ENCODE measurements at places on chromosomes 7 and 10.

GRCh38 chr7:138713191-138713590, 12.0 kb upstream of the SVOPL start:
- no peak for DNase-seq

DNA sequence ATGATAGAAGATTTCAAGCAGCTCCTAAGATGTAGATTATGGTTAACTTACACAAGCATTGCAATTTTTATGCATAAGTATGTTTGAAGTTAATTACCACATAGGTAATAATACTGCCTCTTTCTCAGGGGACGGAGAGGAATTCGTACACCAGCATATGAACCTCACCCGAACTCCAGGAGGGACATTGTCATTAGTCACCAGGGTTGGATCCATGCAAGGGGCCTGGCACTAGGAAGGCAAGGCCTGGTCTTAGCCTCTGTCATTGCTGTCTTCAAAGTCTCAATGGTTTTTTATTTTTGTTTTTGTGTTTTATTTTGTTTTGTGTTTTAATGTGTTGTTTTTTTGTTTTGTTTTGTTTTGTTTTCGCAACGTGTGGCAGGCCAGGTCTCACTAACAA, 145.6 kb upstream of the PPP2R2D start:
- DNase-seq, result no peak

DNA sequence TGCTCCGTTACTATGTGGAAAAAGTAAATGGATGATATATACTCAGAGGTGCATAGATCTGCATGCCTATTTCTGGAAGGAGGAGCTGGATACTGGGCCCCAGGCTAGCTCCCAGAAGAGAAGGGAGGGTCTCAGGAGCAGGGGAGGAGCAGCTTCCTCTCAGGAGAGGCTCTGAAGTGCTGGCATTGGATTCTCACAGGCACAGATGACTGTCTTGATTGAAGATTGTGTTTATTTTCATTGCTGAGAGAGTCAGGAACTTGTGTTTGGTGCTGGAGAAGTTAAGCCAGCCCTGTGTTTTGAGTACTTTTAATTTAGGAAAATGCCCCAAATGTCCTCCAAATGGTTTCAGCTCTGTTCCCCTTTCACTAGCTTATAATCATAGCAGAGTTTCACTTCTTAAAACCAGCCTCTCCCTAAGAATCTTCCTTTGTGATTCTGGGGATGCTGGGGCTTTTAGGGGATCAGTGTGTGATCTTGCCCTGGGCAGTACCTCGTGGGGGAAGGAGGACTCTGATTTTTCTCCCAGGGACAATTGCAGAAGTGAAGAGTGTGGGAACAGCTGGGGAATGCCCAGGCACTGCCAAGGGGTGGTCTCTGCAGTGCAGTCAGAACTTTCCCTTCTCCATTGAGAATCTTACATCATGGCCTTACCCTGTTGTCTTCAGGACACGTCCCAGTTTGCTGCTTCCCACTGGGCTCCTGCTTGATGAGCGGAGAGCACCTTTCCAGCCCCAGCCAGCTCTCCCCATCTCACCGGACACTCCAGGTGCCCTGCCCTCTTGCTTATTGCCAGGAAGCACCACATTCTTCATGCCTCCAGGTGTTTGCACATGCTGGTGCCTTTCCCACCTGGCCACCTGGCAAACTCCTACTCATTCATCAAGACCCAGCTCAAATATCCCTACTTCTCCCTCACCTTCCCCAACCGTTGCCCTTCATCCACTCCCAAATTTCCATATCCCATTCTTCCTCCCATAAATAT, 102.8 kb downstream of the ARHGAP22 start:
- no peak for DNase-seq

DNA sequence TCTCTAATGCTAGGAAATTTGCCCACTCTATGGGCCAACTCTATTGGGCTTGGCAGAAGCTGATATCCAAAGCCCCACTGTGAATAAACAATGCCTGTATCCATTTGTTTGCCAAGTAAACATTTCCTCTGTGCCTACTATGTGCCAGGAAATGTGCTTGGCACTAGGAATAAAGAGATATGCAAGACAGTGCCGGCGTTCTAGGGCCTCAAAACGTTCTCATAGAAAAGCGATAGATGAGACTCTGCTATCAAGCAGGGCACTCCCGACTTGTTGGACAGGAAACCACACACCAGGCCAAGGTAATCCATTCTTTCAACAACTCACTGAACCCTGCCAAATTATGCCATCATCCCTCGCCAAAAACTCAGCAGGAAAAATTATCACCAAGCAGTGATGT, 196.7 kb downstream of the IPMK start:
- no peak for DNase-seq

GRCh38 chr7:151060416-151061212, 1.2 kb downstream of the SLC4A2 start:
- DNase-seq, result peak; percentile 72

- no peak for DNase-seq
Measured at GRCh38 chr10:31508882-31509281, 189.9 kb downstream of the ZEB1 start.

DNA sequence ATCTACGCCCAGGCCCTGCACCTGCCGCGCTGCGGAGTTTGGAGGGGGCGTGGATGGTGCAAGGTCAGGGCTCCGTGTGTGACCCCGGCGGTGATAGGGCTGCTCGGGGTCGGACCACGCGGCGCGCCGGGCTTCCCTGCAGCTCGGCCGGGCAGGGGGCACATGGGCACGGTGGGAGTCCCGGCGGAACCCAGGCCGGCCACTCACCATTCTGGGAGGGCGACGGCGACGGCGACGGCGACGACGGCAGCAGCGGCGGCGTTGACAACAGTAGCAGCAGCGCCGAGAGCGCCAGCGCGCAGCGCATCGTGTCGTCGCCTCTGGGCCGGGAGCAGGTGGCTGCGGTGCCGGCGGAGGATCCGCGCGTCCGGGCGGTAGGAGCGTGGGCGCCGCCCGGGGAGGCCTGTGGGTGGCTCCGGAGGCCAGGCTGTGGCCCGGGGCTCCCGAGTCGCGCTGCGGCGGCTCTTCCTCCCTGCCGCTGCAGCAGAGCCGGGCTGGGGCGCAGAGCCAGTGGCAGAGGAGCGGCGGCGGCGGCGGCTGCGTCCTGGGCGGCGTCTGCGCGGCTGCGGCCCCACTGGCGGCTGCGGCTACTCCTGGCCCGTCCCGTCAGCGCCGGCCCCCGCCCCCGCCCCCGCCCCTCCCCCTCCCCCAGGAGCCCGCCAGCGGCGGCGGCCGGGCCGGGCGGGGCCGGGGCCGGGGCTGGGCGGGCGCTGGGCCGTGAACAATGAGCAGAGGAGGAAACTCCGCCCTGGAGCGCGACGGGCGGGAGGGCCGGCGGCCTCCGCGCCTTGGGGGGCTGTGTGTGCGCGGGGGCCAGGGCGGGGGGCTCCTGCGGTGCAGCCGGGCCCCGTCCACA, at the start of gene PODXL:
Gene PODXL, minus strand, starts transcription at position 576 of the 856 bp plus-strand sequence. Its CDS starts 269 bp downstream, at position 307.
- peak; percentile 95 for DNase-seq

DNA sequence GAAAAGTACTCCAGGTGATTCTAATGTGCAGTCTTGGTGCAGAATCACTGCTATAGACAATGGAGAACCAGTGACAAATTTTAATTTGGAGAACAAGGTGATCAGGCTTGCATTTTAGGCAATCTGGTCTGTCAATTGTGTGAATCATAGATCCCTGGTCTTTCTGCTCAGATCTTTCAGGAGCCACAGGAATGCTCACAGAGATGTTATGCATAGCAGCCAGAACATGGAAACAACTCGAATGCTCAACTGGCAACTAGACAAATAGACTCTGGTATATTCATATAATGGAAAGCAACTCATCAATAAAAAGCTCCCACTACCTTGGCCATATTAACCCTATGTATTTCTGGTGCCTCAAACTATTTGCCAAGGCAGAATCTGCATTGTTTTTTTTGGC, 209.1 kb downstream of the PHF14 start:
- no peak for DNase-seq

DNA sequence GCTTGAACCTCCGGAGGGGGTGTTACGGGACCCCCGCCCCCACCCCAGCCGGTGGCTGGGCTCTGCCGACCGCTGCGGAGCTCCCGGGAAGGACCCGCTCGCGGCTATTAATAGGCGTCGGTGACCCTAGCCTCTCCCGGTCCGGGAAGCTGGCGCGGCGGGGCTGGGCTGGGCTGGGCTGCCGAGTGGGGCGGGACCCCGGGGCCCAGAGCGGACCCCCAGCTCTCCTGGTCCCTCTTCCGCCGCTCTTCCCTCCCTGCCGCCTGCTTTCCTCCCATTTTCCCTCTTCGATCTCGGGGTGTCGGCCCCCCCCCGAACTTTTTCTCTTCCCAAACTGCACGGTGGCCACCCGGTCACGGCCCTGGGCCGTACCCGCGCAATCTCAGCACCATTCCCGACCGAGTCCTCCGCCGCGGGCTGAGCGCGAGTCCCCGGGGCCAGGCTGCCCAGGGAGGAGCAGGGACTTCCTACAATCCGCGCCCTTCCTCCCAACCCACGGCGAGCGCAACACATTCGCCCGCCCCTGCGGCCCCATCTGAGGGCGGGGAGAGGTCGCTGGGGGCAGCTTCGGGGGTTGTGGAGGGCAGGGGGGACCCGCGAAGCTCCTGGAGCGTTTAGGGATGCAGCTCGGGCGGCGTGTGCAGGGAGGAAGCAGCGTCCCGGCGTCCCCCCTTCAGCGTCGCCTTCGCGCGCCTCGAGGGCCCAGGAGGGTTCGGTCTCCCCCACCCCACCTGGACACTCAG, 3.1 kb upstream of the ELFN1 start:
- no peak for DNase-seq

DNA sequence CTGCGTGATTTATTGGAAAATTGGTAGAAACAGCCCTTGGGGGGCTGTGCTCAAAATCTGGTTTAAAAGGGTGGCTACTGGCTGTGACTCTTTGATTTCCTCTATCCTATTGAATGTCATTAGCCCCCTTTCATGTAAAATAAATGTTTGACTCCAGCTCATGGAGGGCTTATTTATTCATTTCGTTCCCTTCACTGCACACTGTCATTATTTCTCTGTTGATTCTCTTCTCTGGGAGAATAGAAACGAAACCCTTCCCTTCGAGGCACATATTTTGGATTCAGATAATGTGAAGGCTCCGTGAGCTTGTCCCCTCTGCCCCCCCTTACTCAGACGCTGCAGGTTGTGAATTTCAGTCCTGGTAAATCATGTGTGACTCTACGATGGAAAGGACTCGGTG, 203.9 kb upstream of the GPR26 start:
- DNase-seq, result no peak

GRCh38 chr10:51203359-51203758, 129.1 kb downstream of the PRKG1 start:
- no peak for DNase-seq

- DNase-seq, result no peak
Measured at GRCh38 chr7:79284211-79284610, 169.3 kb downstream of the MAGI2 start.

Data from upper lobe of left lung (tissue), 6 donors.